ENCODE measurements at places on chromosomes 2 and 18. TPM values are rescaled to one million over a fixed set of nuclear protein-coding genes. Genes with fewer than 3 reads are reported as not detected.

DNA sequence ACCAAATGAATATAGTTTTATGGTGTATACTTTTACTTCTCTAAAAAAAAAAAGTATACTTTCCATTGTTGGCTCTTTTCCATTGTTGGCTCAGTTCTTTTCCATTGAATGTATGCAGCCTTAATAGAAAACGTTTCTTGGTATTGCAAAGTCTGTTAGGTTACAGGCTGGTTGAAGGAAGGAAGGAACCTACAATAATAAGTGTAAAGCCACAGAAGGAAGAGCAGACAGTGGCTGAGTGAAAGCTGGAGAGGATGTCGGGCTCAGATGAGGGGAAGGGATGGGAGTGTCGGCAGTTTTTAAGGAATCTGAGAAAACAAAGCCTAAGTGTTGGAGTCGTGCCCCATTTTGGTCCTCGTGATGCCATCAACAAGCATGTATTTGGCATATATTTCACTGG lies 6.8 kb downstream of the COPS8 start:
- DNase-seq = no peak

- DNase-seq = no peak
Measured at GRCh38 chr2:155442755-155443372, 744.4 kb downstream of the KCNJ3 start.

The CHRND gene
- 2.2 TPM for total RNA-seq

The HNMT gene
- not detected for total RNA-seq

DNA sequence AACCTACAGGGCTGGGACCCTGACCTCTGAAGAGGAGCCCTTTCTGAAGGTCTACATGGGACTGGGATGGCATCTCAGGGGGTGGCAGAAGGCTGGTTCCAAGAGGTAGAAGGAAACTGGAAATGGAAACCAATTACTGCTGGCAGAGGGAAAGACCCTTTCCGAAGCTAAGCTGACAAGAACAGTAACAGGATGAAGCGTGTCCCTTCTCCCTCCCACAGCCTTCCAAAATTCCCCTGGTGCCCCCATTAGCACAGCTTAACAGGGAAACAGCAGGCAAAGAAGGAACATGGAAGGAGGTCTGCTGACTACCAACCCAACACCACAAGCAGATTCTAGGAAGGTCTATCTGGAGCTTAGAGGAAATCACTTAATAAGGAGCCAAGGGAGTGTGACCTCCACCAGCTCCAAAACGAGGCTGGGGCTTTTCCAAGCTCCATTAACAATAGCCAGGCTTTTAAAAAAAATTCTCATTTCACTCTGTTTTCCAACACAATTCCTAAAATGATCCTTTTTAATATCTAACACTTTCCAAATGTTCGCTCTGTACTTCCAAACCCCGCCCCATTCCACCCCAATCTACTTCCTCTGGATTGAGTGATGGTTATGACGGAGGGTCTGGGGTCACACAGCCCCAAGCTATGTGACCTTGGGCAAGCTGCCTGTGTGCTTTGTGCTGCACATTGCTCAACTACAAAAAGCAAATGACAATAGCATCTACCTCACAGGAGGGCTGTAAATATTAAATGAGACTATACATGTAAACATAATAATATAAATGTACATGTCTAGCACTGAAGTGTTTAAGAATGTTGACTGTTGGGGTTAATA lies 55.2 kb downstream of the STK39 start:
- DNase-seq = no peak

DNA sequence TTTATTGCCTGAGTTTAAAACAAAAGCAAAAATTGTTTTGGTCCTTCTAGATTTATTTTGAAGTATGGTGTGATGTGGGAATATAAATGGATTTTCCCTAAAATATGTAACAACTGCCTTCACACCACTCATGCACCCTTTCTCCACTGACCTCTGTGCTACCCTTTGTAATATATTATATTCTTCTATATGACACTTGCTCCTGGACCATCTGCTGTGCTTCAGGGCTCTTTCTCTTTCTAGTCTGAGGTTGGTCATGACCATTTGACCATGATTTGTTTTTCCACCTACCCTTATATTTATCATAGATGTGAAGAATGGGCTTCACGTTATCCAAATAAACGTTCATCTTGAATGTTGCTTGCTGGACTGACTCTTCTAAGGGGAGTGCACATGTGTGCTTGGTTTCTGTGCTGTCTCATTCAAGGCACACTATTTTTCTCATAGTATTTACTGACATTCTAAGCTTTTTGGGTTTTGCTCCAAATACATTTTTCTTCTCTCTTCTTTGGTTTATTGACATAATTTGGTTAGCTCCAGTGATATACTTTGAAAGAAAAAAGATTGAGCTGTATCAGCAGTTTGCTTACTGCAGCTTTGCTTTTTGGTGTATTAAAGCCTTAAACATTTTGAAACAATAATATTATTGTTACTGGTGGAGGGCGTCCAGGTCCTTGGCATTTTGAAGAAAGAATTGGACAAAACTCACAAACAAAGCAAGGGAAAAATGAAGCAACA lies 61.8 kb downstream of the VWA3B start:
- no peak for DNase-seq

The KCNG2 gene
- total RNA-seq = 1.6 TPM

DNA sequence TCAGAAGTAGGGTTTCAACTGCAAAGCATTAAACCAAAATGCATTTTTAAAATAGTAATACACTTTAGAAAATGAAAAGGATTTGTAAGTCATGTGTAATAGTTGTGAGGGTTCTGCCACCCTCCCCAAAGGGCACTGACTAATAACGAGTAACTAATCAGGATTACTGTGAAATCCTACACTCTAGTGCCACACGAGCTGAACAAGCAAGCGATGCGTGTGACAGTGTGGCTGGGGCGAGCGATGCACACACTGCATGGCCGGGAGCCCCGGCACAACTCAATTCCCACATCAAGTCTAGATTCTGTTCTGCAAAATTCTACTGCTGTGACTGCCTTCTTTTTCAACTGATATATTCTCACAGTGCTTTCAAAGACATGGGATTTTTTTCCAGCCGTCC lies 156.4 kb downstream of the SEPTIN10 start:
- DNase-seq = no peak

- DNase-seq = no peak
Measured at GRCh38 chr2:223042704-223043118, 9.3 kb upstream of the KCNE4 start.

- DNase-seq = peak; percentile 57
Measured at GRCh38 chr2:10141736-10142639, 19.4 kb downstream of the RRM2 start.

DNA sequence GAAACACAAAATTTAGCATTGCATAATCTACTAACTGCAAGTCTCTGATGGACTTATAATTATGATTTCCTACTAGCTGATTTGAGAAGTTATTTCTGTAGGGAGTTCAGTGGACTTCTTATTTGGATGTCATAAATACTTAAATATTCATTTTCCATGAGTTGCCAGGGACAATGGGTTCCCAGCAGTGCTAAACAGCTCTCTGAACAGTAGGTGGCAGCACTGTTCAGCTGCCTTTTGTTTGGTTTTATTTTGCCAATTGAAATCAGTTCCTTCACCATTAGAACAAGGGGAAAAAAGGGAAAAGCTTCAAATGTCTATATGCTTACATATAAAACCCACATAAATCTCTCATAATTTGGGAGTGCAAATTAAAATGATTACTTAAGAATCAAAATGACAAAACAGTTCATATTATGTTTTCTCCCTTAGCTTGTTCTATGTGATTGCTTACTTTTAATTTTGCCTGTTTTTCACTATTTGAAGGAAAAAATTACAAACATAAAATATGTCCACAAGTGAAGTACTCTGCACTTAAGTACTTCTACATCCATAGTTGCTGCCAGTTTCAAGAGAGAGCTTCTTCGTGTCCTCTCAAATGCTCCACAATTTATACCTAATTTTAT lies 898.9 kb downstream of the CPS1 start:
- DNase-seq = peak; percentile 54

GRCh38 chr2:112185131-112185530 lies 46.9 kb downstream of the FBLN7 start:
- no peak for DNase-seq

DNA sequence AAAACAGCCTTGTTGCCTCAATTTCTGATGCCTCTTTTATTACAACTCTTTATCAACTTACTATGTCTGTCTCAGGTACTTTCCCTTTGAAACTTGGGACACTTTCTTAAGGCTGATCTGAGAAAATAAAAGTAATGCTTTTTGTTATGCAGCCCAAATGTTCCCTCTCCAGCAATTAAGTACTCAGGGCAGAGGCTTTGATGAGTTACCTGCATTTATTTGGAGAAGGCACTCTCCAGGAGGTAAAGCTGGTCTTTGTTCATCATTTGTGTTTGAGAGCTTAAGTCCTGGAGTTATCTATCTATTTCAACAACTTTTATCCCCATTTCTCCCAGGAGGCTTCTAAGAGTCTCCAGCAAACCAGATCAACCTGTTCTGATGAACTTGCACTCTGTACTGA lies 259.2 kb downstream of the ASXL3 start:
- no peak for DNase-seq

DNA sequence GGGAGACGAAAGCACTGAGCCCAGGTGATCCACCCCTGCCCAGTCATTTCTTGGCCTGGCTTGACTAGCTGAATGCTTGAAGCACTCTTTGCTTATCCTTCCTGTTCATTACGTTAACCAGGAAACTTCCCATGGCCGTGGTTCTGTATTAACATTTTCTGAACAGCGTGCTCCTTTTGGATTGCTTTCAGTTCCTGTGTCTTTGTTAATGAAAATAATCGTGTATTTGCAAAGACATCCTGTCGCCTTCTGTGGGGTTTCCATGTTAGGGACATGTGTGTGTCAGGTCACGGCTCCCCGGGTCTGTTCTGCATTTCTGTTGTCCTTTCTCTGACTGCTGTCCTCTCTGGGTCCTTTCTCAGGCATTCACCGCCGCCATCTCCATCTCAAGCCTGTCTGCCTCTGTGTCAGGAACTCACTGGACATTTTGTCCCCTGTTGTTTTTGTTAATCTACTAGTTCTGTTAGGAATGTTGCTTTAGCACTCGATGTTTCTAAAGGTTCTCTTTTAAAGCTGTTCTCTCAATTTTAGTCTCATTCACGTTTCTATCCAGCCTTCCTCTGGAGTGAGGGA lies 434.1 kb upstream of the HS6ST1 start:
- no peak for DNase-seq

GRCh38 chr2:27990030-27990590 lies 99.6 kb downstream of the BABAM2 start:
- no peak for DNase-seq

The GAD1 gene
- total RNA-seq = 0.44 TPM

- no peak for DNase-seq
Measured at GRCh38 chr2:239225871-239226561, 174.8 kb downstream of the HDAC4 start.

DNA sequence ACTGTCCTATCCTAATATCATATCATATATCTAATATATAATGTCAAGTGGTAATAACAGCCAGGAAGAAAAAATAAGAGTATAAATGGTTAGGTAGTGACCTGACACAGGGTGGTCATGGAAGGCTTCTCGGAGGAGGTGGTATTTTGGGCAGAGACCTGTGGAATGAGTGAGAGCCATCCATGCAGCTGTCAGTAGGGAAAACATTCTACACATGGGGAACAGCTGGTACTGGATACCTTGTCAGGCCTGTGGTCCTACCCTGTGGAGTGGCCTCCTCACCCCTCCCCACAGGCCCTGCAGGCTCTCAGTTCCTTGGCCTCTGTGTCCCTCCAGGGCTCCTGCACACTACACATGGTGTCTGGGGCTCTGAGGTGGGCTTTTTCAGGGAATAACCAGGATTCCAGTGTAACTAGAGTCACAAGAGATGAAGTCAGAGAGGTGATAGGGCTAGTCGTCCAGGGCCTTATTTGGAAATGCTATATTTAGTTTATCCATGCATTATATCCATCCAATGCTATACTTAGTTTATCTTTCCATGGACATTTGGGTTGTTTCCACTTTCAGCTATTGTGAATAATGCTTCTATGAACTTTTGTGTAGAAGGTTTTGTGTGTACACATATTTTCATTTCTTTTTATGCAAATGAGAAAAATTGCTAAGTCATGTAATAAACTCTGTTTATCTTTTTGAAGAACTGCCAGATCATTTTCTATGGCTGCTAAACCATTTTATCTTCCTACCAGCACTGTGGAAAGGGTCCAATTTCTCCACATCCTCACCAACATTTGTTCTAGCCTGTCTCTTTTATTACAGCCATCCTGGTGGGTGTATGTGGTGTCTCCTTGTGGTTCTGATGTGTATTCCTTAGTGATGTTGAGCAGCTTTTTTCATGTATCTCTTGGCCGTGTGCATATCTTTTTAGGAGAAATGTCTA lies 75.6 kb downstream of the TPGS2 start:
- no peak for DNase-seq

The NYAP2 gene
- 0.32 TPM for total RNA-seq

DNA sequence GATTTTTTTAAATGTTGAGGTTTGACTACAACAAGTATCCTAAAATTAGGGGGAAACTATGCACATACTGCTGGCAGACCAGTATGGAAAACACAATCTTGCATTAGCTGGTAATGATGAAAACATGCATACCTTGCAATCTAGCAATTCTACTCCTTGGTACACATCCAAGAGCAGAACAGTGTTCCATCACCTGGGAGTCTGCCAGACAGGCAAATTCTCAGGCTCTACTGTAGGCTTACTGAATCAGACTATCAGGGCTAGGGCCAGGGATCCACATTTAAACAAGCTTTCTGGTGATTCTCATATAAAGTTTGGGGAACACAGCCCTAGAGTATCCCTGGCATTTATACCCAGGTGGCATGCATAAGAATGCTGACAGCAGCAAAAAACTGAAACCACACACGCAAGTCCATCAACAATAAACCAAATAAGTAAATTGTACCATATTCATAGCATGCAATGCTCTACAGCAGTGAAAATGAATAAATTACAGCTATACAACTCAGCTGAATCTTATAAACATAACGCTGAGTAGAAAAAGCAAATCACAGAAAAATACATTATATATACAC lies 13.6 kb downstream of the CDH2 start:
- no peak for DNase-seq

The CD8B gene
- total RNA-seq = not detected

- no peak for DNase-seq
Measured at GRCh38 chr2:192161656-192162290, 33.0 kb downstream of the TMEFF2 start.

GRCh38 chr18:13627639-13628038 lies 98.7 kb downstream of the FAM210A start:
- no peak for DNase-seq

DNA sequence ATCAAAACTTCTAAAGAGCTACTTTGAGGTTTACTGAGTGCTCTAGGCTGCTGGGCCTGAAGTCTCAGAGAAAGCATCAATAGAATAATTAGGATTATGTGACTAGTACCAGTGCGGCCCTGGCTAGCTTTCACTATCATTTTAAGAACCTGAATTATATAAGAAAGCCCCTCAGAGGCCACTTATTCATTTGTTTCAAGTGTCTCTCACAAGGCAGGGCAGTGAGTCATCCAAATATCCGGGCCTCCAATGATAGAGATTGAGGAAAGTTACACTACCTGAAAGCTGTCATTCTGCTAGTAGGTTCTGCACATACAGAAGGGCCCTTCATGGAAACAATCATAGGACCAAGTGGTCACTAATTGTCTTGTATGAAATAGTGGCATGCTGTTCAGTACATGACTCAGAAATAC lies 193.1 kb downstream of the L3MBTL4 start:
- no peak for DNase-seq

- DNase-seq = peak; percentile 5
Measured at GRCh38 chr18:79574938-79575525, 104.6 kb upstream of the CTDP1 start.

The EMILIN1 gene
- 3.2 TPM for total RNA-seq

GRCh38 chr2:218708086-218708485 lies 2.5 kb upstream of the TTLL4 start:
- no peak for DNase-seq

The NAT8 gene
- total RNA-seq = not detected

- no peak for DNase-seq
Measured at GRCh38 chr2:144267239-144267638, 252.7 kb downstream of the ZEB2 start.

The MSTN gene
- total RNA-seq = not detected
